SHP77 treated with DMSO at 0.1 percent for 48 hours (cell line): ENCODE measurements at places on chromosomes 16 and 17.

DNA sequence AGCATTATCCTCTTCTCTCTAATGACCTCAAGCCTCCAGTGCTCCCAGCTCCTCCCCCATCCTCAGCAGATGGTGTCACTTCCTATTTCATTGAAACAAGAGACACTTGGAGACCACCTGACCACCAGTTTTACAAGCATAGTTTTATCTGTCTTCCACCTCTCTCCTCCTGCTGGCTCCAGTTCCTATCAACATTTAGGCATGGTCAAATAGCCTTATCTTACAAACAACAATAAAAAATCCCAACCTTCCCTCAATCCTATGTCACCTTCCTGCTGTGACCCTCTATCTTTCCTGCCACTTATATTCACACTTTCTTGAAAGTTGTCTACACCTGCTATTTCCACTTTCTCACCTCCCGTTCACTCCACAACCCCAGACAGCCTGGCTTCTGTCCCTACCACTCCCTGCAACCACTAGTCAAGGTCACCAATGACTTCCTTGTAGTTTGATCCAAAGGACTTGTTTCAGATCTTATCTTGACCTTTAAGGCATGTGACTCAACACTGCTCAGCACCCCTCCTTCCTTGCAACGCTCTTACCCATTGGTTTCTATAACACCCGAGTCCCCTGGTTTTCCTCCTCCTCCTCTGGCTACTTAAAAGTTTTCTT, 4.3 kb upstream of the NTN1 start:
- DNase-seq = no peak

GRCh38 chr17:51170736-51171135, 4.5 kb downstream of the NME2 start:
- no peak for DNase-seq

- no peak for DNase-seq
Observed at GRCh38 chr17:56834380-56835263, 671 bp downstream of the DGKE start.

DNA sequence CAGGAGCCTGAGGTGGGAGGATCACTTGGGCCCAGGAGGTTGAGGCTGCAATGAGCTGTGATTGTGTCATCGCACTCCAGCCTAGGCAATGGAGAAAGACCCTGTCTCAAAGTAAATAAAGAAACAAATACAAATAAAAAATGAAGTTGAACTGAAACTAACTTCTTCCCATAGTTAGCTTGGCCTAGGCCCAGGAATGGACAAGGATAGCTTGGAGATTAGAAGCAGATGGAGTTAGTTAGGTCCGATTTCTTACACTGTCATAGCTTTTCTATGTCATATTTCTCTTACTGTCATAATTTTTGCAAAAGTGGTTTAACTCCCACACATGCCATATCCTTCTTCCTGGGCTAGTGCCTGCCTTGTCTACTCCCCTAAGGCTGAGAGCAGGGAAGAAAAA, 154.7 kb upstream of the CACNG3 start:
- DNase-seq = no peak

GRCh38 chr16:391885-392335, 5.1 kb upstream of the NME4 start:
- DNase-seq = peak; percentile 42

DNA sequence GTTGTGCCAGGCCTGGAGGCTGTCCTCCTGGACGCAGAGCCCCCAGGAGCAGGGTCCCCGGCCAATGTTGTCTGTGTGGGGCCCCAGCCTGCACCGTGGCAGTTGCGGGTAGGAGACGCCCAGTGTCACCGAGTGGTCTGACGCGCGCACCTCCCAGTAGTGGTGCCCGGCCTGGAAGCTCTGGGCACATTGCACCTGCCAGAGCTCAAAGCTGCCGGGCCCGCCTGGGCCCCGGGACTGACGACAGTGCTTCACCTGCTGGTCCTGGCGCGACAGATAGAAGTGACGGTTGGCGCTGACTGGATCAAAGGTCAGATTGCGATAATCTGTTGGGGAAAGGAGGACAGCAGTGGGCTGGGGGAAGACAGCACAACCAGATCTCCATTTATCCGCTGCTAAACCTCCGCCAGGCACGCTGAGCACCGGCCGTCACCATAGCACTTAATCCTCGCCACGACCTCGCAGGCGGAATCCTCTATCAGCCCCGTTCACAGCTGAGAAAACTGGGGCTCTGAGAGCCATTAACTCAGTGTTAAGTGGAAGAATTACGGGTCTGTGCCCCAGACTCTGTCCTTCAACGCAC, 5.6 kb downstream of the TRIM65 start:
- DNase-seq = no peak

- no peak for DNase-seq
Observed at GRCh38 chr16:10296956-10297340, 88.9 kb upstream of the ATF7IP2 start.

GRCh38 chr17:50835301-50836234, at the start of gene WFIKKN2:
Gene WFIKKN2, plus strand, starts transcription at chr17:50835586. Its CDS starts 352 bp downstream, at chr17:50835938.
- DNase-seq = no peak

GRCh38 chr16:50425648-50426047, 56.9 kb upstream of the BRD7 start:
- DNase-seq = no peak

DNA sequence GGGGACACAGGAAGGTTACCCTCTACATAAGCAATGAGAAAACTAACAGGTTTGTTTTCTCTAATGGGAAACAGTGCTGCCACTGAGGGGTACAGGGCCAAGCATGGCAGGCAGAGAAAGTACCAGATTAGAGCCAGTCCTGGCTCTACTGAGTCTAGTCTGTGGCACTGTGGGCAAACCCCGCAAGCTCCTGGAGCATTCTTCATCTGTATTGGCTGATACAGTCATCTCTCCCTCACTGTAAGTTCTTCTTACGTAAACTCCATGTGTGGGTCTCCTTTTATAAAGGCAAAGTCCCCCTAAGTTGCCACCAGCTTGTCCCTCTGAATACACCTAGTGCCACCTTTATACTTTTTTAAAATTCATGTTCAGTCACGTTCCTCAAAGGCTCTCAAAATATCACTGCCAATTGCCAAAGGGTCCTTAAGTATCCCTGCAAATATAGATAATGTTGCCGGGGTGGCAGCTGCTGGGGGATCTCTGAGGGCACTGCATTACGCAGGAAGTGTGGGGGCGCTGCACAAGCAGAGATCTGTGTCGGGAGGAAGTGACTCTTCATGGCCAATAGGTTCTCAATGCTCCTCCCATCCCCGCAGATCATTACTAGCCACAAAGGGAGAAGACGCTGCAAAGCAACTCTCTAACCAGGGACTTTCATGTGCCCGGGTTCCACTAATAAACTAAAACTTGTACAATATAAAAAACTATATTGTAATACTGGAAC, 18.8 kb downstream of the XPO6 start:
- no peak for DNase-seq

GRCh38 chr17:35432176-35433074, at the start of gene SLFN12:
Gene SLFN12, minus strand, starts transcription at chr17:35432500. Its CDS starts 9,472 bp downstream, at chr17:35423028.
- DNase-seq = no peak

- DNase-seq = no peak
Observed at GRCh38 chr17:59018019-59018418, 88.7 kb downstream of the TRIM37 start.

GRCh38 chr17:80892019-80892855, 99.4 kb upstream of the CHMP6 start:
- peak; percentile 28 for DNase-seq

DNA sequence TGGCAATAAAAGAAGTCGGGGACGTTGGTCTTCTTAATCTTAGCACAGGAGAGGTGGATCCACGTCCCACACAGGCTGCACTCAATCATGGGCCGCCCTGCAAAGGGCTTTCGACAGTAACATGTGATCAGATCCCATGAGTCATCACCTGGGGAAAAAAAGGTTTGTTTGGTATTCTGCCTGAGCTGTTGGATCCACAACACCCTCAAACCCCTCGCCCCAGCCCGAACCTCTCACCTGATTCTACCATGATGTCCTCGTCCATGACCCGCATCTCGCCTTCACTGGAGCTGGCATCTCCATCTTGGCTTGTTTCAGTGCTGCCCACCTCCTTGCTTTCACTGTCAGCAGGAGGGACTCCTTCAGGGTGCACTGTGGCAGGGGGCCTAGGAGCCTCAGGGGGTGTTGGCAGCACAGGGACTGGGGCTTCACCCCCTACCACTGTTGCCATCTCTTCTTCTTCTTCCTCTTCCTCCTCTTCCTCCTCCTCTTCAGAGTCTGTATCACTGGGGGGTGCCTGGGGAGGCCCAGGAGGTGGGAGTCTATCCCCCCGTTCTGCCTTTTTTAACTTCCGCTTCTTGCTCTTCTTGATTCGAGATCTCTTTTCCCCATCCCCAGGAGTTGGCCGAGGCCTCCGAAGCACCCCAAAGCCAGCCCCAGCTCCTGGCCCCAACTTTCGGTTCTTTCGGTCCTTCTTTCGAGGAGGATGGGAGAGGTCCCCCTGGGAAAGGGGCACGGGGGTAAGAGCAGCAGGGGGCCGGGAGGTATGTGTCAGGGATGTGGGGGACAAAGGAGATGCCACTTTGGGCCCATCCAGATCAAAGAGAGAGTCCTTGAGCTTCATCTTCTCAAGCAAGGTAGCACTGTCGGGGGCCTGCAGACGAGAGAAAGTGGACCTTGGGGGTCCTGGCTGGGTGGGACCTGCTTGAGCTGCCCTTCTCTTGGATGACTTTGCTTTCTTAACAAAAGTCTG, 1.7 kb upstream of the DVL2 start:
- no peak for DNase-seq

GRCh38 chr17:41061964-41062363, 2.0 kb upstream of the KRTAP2-3 start:
- DNase-seq = no peak

DNA sequence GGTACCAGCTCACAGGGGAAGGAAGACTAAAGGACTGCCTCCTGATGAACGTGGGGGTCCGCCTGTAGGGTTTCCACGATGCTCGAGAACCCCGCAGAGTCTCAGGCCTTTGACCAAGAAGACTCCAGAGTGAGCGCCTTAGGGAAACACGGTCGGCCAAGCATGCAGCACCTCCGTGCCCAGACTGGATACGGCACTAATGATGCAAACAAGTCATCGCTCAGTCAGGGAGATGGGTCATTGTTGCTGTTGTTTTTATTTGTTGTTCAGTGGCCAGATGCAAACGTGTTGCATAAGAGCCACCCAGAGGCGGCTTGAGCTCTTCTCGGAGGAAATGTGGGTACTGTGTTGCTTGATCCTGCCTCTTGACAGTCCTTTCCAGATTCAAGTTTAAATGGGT, 19.3 kb upstream of the RBFOX3 start:
- DNase-seq = no peak

DNA sequence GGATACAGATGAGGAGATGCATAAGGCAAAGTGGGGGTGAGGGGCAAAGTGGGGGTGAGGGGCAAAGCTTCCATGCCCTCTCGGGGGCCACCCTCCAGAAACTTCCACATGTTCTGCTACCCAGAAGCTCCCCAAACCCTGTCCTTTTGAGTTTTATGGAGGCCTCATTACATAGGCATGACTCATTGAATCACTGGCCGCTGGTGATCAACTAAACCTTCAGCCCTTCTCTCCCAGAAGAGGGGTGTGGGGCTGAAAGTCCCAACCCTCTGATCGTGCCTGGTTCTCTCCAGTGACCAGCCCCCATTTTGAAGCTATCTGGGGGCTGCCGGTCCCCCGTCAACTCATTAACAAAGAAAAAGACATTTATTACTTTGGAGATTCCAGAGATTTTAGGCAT, 27.5 kb downstream of the ITGAE start:
- no peak for DNase-seq

DNA sequence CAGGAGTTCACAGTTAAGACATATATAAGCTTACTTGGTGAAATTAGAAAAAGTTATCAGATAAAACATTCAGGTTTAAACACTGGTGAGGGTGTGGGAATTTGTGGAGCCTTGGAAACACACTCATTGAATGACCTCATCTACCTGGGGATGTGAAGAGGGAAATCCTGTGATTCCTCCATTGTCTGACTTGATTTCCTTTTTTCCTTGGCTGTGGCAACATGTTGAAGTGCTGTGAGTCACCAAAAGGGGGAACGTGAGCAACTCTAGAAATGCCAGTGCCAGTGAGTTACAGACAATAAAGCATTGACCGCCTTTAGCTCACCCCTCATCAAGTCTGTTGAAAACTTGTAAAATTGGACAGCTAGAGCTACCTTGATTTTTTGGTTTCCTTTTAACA, 1.8 kb downstream of the HMOX2 start:
- DNase-seq = peak; percentile 6

GRCh38 chr16:74931445-74931844, 53.5 kb downstream of the WDR59 start:
- DNase-seq = no peak

DNA sequence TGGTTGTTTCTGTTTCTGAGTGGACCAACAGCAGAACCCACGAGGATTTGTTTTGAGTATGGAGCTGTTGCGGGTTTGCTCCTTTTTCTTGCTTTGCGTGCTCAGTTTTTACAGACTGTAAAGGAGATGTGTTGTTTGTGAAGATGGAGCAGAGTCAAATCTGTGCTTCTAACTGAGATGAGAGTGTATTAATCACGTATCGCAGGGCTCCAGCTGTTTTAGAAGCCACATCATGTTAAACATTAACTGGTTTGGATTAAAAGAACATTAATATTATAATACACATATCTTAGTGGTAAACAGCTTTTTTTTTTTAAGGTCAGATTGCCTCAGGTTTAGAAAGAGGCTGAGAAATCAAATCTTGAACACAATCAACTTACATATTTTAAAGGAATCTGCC, 69.4 kb downstream of the YPEL2 start:
- DNase-seq = no peak

DNA sequence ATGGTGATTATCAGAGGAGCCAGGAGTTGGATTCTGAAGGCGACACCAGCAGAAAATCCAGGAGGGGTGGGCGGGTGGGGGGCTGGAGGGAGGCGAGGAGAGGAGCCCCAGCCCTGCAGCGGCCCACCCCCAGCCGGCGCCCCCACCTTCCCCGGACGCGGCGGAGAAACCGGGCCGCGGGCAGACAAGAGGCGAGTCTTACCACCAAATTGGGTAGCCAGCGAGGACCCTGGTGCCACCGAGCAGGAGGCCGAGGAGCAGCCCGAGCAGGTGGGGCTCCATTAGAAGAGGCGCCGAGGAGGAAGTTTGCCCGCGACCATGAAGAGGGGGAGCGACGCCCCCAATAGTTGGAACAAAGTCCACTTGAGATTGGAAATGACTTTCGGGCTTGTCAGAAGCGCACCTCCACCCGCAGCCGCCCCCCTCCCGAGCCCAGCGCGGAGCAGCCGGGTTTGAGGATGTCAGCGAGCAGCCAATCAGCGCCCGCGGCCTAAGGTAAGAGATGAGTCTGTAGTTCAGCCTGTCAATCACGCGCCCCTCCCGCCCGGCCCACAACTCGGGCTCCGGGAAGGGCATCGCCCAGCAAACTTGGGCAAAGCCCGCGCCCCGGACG, at the start of gene WNT3:
TSS of gene WNT3 (minus strand) at position 377 of the 613 bp plus-strand sequence. CDS start at position 282, 95 bp downstream.
- DNase-seq = no peak

DNA sequence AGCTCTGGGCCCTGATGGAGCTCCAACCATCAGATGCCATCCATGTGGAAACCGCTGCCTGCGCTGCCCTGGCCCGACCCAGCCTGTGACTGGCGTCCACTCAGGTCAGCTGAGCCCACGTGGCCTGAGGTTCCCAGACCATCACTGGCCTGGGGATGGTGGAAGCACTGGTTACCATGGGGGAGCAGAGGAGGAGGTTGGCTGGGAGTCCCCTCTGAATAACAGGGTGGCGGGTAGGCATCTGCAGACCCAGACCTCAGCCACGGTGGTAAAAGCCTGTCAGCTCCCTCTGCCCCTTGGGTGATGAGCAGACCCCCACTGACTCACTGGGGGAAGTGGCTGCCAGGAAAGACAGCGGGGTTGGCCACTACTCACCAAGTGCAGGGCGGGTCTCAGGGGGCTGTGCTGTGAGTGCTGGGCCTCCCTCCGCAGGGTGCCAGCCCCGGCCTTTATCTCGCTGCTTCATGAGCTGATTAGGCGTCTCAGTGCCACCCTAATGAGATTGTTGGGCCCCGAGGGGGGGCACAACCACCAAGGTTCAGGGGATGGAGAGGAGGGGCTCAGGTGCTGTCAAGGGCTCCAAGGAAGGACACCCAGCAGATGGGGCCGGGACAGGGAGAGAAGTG, at the start of gene PDE6G:
TSS of gene PDE6G (minus strand) at position 425 of the 626 bp plus-strand sequence. CDS start 3,237 bp downstream, outside the sequence.
- DNase-seq = no peak
